ENCODE measurements at places on chromosomes 7 and 10. TPM values are rescaled to one million over a fixed set of nuclear protein-coding genes. Genes with fewer than 3 reads are reported as not detected.

DNA sequence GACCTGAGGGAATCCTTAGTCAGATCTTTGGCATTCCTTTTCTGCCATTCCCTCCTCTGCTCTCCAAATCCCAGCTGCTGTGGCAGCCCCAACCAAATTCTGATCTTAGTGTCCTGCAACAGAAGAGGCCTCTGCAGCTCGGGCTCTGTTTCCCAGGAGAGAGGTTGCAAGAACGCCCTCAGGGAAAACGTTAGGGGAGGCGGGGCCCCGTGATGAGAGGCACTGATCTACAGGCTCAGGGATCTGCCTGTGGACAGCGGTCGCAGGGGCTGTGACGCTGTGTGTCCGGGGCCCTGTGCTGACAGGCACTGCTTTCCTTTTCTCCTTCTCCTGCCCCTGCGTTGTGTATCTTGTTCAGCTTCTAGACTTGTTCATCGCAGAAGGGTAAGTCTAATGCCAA, 57.3 kb upstream of the DPYSL4 start:
- no peak overlapping the region for H3K27ac ChIP-seq
- no peak overlapping the region for H3K4me3 ChIP-seq
- H3K27me3 ChIP-seq: no peaks in the 10 kb centered on the region
- H3K36me3 ChIP-seq: no peaks in the 10 kb centered on the region
- no peaks in the 10 kb centered on the region for H3K4me1 ChIP-seq
- no peak for DNase-seq

DNA sequence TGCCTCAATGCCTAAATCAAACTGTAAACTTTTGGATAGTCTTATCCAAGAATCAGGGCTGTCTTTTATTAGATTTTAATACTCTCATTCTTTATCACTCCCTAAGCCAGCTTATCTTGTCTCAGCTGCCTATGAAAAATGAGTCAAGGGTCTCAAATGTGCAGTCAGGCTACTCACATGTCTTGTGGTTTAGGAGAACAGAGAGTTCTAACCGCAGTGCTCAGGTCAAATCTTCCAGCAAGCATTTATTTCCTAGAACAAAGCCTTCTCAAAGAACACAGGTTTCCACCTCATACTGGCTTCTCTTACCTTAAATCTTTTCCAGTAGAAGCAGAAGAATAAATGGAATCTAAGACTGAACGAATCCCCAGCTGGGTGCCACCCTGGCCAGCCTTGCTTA, 23.5 kb downstream of the HTR5A start:
- no peaks in the 10 kb centered on the region for H3K4me1 ChIP-seq
- H3K27ac ChIP-seq: no peak overlapping the region
- no peaks in the 10 kb centered on the region for H3K27me3 ChIP-seq
- H3K36me3 ChIP-seq: no peaks in the 10 kb centered on the region
- no peak overlapping the region for H3K4me3 ChIP-seq

Gene ITGB8
- total RNA-seq: 33.6 TPM

GRCh38 chr7:103729026-103729425, 260.4 kb downstream of the RELN start:
- H3K36me3 ChIP-seq: no peaks in the 10 kb centered on the region
- H3K4me3 ChIP-seq: no peak overlapping the region
- H3K27me3 ChIP-seq: no peaks in the 10 kb centered on the region
- no peak for DNase-seq
- no peak overlapping the region for H3K27ac ChIP-seq

DNA sequence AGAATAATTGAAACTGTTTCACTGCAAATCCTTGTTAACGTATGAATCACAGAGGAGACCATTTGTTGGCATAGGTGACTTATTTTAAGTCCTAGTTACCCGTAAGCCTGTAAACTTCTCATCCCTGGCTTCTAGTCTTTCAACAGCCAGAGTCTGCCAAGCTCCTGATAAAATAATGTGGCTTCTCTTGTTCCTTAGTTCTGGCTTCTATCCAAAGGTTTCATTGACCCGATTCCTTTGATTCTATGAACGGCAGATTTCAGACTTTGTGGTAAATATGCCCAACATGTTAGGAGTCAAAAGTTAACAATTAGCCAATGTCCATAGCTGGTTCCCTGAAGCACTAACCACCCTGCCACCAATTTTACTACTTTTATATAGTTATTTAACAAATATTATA, 23.3 kb downstream of the DNAH11 start:
- DNase-seq: no peak
- no peak overlapping the region for H3K4me3 ChIP-seq
- no peaks in the 10 kb centered on the region for H3K27me3 ChIP-seq

- no peaks in the 10 kb centered on the region for H3K27me3 ChIP-seq
- H3K27ac ChIP-seq: no peak overlapping the region
- no peak overlapping the region for H3K4me3 ChIP-seq
- H3K4me1 ChIP-seq: peaks cover 6% of the 10 kb centered on the region
- no peaks in the 10 kb centered on the region for H3K36me3 ChIP-seq
Measured at GRCh38 chr7:134022286-134022911, 104.7 kb upstream of the LRGUK start.

GRCh38 chr10:30625080-30625479, 4.5 kb downstream of the LYZL2 start:
- H3K36me3 ChIP-seq: no peaks in the 10 kb centered on the region
- DNase-seq: no peak
- no peaks in the 10 kb centered on the region for H3K4me1 ChIP-seq
- no peaks in the 10 kb centered on the region for H3K27me3 ChIP-seq
- no peak overlapping the region for H3K4me3 ChIP-seq

Gene TRIM74
- 1.0 TPM for total RNA-seq

GRCh38 chr10:74206746-74207145, 55.7 kb downstream of the ADK start:
- H3K27ac ChIP-seq: peak overlapping the region; percentile 41
- H3K4me3 ChIP-seq: no peak overlapping the region
- peaks cover 20% of the 10 kb centered on the region for H3K4me1 ChIP-seq
- no peaks in the 10 kb centered on the region for H3K27me3 ChIP-seq

Gene ACSL5
- 11.8 TPM for total RNA-seq

DNA sequence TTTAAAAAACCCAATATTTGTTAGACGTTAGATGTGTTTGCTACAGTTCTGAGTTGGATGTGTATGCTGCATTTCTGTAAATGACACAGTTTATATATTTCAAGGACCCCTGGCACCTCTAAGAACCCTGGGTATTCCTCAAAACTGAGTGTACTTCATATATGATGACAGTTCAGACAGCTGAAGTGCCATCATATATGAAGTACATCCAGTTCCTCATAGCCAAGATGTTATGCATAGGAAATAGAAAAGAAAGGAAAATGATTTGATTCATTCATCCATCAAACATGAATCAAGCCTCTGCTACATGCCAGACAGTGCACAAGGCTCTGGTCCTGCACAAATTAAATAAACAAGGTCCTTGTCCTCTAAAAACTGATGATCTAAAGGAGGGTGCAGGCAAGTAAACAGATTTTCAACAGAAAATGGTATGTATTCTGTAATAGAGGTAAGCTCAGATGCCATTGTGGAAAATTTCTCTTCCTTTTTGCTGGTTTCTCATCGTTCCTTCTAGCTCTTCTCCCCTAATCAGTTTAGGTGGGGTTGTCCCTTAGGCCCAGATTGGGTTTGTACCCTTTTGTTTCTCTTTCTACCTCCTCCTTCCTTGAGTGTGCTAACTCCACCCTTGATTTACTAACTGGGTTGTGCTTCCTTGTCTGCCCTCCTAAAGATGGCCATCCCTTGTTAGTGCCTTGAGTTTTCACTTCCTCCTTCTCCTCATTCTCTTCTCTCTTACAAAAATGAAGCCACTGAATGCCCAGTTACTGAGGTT, 25.3 kb upstream of the SMIM30 start:
- H3K36me3 ChIP-seq: no peaks in the 10 kb centered on the region
- H3K4me3 ChIP-seq: no peak overlapping the region
- no peak for DNase-seq
- H3K27ac ChIP-seq: no peak overlapping the region
- no peaks in the 10 kb centered on the region for H3K4me1 ChIP-seq
- no peaks in the 10 kb centered on the region for H3K27me3 ChIP-seq

DNA sequence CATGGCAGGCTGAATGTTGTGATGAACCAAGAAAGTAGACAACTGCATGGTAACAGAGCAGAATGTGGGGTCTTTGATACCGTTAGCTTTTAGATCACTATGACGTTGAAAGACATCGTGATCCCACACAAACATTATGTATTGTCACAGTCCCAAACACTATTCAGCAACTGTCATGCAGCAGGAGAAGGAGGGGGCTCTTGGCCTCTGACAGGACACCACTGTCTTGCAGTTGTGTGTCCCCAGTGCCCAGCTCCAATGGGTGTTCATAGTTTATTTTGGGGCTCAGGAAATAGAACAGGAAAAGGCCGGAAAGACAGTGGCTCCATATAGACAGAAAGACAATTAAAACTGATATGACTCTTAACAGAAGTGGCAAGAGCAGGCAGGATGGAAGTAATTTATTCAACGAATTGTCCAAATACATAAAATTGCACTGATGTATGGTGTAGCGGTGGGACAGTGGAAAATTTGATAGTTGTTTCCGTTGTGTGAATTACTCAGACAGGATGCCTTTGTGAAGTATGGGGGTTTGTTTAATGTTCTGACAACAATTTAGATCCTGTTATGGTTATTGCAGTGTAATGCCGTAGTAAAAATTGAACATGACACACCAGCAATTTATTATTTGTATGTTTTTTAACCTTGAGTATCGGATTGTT, 292.0 kb downstream of the LRMDA start:
- no peak for DNase-seq
- H3K4me3 ChIP-seq: no peak overlapping the region
- peaks cover 9% of the 10 kb centered on the region for H3K4me1 ChIP-seq
- H3K36me3 ChIP-seq: no peaks in the 10 kb centered on the region
- no peak overlapping the region for H3K27ac ChIP-seq

Gene ECD
- total RNA-seq: 34.8 TPM

Gene ARMH3
- 14.2 TPM for total RNA-seq

Gene PRSS37
- not detected for total RNA-seq
